T-cell (primary cell): ENCODE measurements at places on chromosomes 6 and 20.

GRCh38 chr20:25325073-25325472, 65.6 kb downstream of the ABHD12 start:
- no peak for DNase-seq

GRCh38 chr6:45314146-45314545, 14.0 kb upstream of the RUNX2 start:
- no peak for DNase-seq

DNA sequence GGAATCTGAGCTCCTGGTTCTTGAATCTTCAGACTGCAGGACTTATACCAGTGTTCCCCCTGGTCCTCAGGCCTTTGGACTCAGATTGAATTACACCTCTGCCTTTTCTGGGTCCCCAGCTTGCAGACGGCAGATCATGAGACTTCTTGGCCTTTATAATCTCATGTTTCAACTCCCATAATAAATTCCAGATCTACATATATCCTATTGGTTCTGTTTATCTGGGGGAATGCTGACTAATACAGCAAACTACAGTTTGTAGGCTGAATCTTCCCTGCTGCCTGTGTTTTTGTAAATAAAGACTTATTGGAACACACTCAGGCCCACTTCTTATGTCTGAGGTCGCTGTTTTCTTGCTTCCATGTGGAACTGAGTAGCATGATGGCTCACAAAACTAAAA, 184.7 kb downstream of the HDGFL1 start:
- DNase-seq: no peak

GRCh38 chr20:40982415-40983145, 46.0 kb upstream of the TOP1 start:
- DNase-seq: no peak

DNA sequence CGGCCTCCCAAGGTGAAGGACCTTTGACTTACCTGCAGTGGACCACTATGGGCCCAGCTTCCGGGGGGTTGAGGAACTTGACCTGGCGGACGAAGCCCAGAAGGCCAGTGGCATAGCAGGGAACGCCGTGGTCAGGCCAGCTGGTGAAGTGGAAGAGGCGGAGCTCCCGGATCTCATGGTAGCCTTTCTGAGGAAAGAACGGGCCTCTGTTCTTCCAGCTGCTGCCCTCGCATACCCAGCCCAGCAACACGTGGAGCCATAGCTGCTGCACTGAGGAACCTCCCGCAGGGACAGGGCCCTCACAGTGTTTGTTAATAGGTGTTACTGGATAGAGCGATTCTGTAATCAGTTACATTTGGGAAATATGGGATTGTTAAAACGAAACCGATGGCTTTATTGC, 492.1 kb upstream of the CHD6 start:
- DNase-seq: no peak

DNA sequence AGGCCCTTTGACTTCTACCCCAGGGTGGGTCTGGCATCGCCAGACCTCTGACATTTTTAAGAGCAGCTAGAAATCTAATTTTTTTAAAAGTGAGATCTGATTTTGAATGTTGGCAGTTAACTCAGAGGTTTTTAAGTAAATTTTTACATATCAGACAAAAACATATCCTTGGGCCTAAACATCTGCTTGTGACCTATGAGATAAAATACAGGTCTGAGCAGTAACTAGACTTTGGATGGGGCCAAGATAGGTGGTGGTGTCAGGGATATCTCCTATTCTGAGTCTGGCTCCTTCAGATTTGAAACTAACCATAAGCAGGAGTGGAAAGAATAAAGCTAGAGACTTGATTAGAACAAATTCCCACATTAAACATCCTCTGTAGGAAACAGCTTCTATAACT, 17.6 kb downstream of the RALY start:
- DNase-seq: no peak

GRCh38 chr20:2805689-2806350, 5.4 kb upstream of the CPXM1 start:
- no peak for DNase-seq

- DNase-seq: no peak
These were observed 5.7 kb upstream of the RALGAPB start for GRCh38 chr20:38466983-38467382.

- no peak for DNase-seq
These were observed 38.3 kb downstream of the MAP7 start for GRCh38 chr6:136511926-136512325.
